ENCODE measurements at places on chromosomes 12 and 14.

GRCh38 chr12:92912052-92912451 lies 17.0 kb downstream of the EEA1 start:
- no peak for DNase-seq

DNA sequence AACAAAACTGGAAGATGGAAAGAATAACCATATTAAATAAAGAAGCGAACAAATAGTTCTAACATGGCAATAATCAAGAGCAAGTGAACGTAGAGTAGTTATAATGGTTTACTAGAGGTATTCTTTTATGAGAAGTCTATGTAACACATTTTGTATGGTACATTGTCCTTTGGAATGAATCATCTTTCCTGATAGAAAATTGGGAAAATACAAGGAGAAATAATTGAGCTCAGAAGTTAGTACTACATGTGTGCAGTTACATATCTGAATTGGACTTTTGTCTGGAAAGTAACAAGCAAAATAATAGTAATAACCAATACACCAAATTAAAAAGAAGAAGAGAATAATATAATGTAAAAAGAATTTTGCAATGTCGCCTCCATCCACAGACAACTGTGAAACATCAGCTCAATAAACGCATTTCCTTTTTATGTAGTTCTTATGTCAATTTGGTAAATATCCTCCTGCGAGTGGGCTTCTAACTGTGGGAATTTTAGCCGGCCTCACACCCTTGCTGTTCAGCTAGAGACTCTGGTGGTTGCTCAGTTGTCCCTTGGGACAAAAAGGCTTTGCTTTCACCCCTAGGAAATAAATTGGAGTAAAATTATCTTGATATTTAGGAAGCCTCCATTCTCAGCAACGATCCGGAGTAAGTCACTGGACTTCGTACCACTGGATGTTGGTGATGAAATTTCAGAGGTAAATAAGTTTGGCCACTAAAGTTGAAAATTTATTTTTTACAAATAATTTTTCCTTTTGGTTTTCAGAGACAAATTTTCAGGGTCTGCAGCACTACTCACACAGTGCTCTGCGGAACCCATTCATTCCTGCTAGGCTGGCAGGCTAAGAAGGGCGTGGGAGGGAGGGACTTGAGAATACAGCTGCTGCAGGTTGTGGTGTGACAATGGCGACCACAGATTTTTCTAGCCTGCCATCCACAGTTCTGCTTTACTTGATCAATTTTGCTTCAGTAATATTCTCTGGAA lies 1.1 kb upstream of the TUBA1A start:
- DNase-seq = no peak

DNA sequence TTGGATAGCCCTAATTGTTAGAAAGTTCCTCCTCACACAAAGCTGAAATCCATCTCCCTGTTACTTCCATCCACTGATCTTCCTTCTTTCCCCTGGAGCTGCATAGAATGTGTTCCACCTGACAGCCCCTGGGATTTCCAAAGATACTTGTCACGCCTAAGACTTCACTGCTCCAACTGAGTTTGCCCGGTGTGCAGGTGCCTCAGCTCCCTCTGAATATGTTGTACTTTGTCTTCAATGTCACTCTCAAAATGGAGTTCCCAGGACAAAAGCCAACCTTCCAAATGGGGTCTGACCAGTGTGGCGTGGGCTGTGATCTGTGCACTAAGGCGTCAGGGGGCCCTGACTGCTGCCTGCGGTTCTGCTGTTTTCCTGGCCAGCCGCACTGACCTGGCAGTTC lies 42.8 kb downstream of the CACNA2D4 start:
- no peak for DNase-seq

GRCh38 chr12:81610955-81611889 lies 147.9 kb downstream of the PPFIA2 start:
- no peak for DNase-seq

- DNase-seq = no peak
Measured at GRCh38 chr12:88153959-88154358, 11.9 kb downstream of the TMTC3 start.

DNA sequence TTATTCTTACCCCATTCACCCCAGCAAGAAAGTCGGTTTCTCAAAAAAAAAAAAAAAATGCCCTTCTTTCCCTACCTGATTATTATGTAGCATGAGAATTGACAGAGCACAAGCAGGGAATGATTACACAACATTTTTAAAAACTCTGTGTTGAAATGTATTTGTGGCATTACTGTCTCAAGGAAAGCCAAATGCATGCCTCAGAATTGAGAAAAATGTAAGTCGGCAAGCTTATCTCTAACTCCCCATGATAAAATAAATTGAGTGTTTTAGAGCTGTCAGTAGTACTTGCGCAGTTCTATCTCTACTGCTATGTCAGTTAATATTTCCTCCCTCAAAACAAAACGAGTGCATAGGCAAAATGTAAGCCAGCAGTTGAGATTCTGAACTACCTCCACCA lies 25.7 kb downstream of the ANO4 start:
- DNase-seq = no peak
